ENCODE measurements at places on chromosomes 12 and 14.
A peak's percentile ranks its signal among the peaks of the same experiment; 100 is the strongest.

- DNase-seq: peak; percentile 57
Observed at GRCh38 chr12:124586756-124587155, 19.3 kb upstream of the NCOR2 start.

DNA sequence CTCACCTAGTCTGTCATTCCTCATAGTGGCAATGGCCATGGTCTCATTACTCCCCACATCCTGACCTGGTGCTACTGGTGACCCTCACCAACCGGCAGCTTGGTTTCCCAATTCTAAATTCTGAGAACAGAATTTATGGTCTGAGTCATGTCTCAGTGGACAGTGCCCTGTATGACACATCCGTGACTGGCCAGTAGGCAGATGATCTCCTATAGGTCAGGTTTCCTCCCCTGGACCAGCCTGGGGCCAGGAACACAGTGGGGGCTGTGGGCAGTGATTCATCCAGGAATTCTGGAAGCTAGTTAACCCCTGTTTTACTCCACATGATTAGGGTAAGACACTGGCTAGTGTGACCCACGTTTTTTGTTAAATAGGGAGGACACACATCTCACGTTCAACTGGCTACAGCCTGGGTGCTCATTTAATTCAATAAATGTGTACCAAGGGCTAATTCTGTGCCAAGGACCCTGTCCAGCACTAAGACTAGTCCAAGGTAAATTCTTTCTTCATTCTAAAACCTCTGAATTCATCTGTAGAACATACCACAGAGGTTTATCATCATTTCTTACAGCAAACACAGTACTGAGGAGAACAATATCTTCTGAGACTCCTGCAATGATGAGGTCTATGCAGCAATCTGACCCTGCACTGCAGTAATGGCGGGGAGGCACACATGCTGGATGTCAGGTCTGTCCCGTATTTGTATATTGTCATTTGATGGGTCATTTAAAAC is 249.6 kb upstream of the TBX3 start:
- no peak for DNase-seq

DNA sequence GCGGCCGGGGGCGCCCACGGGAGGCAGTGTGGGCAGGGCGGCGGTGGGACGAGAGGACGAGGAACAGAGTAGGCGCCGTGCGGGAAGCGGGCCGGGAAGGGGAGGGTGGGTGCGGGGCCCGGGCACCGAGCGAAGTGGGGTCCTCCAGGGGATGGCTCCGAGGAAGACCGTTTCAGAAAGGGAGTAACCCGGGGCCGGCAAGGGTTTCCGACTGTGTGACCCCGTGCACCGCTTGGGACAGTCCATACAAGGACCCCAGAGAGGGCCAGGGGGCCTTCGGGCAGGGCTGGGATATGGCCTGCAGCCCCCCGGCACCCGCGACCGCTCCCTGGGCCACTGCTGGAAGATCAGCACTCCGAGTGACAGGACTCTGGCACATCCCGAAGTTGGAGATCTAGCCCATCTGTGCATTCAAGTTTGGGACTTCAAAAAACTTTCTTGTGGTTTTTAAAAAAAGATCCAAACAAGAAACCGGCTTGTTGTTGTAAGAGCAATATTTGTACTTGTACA is 448 bp downstream of the TSPAN9 start:
- no peak for DNase-seq

- no peak for DNase-seq
Observed at GRCh38 chr12:104219361-104219892, 3.8 kb downstream of the TXNRD1 start.

GRCh38 chr12:59636945-59637691 is 41.3 kb downstream of the SLC16A7 start:
- DNase-seq: no peak

GRCh38 chr14:96181186-96182056 is 23.2 kb upstream of the BDKRB2 start:
- no peak for DNase-seq

GRCh38 chr12:127388985-127389384 is 878.0 kb upstream of the TMEM132C start:
- DNase-seq: no peak

DNA sequence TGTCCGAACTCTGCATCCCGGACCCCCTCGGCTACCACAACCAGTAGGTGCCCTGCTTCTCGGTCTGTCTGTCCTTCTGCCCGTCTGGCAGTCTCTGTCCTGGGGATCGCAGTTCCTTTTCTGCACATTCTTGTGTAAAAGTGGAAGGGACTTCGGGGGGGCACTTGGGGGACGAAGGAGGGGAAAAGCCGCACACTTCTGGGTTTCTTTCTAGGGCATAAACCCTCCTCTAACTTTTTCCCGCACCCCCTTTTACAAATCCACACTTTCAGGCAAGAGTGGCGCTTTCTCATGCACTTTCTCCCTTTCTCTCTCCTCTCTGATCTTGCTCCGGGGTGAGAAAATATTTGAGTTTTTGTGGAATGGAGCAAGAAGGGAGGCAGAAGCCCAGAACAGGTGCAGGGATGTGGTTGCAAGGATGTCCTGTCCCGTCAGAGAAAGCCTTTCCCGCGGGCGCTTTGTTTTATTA is 506 bp downstream of the ESRRB start:
- DNase-seq: no peak

GRCh38 chr14:51328064-51328771 is 88.2 kb downstream of the TMX1 start:
- DNase-seq: peak; percentile 49

- no peak for DNase-seq
Observed at GRCh38 chr12:77352946-77353345, 287.6 kb upstream of the E2F7 start.

- peak; percentile 77 for DNase-seq
Observed at GRCh38 chr12:128994856-128995255, 141.6 kb downstream of the GLT1D1 start.

- no peak for DNase-seq
Observed at GRCh38 chr14:102901633-102902032, 20.8 kb upstream of the AMN start.

- no peak for DNase-seq
Observed at GRCh38 chr14:105067140-105067968, 2.1 kb upstream of the GPR132 start.

DNA sequence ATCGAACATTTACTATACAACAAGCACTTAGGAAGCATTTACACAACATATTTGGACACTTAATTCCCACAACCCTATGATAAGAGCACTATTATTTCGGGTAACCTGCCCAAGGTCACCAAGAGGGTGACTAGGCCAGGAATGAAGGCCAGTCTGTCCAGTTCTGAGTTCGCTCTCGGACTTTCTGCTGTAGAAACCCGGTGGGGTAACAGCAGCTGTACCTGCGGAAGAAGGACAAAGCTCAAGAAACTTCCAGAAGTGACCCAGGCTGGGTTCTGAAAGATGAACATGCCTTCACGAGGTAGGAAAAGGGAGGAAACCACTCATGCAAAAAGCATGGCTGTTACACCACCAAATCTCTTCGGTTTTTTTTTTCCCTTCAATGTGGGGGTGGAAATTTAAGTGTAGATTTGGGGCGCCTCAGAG is 10.8 kb downstream of the PLA2G1B start:
- no peak for DNase-seq

- no peak for DNase-seq
Observed at GRCh38 chr14:51806026-51807023, 54.1 kb upstream of the GNG2 start.

DNA sequence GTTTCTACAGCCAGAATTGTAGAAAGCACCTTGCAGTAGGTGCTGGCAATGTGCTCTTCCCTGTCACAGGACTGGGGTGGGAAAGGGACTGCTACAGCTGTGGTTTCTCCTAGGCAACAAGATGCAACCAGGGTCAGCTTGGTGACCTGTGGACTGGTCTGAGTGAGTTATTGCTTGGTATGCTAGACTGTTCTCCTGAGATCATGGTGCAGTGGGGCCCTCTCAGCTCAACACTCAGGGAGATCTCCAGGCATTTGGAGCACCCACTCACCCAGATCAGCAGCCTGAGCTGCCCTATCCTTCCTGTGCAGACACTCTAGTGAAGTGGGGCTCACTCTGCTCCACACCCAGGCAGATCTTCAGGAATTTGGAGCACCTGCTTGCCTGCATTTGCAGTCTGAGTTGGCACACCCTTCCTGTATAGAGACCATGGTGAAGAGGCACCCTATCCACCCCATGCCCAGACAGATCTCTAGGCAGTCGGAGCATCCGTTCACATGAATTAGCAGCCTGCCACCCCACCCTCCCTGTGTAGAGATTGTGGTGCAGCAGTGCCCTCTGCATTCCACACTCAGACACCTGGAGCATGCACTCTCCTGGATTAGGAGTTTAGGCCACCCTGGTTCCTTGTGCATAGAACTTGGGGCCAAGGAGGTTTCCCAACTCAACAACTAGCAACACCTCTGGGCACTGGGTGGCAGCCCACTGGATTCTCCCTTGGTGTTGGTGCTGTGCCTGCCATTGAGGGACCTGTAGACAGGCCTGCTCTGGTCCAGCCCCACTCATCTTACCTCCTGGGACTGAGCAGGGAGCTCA is 3.8 kb upstream of the FAM186B start:
- no peak for DNase-seq

- DNase-seq: no peak
Observed at GRCh38 chr14:99626041-99626648, 18.8 kb upstream of the HHIPL1 start.

- no peak for DNase-seq
Observed at GRCh38 chr12:3713947-3714346, 39.0 kb downstream of the CRACR2A start.

DNA sequence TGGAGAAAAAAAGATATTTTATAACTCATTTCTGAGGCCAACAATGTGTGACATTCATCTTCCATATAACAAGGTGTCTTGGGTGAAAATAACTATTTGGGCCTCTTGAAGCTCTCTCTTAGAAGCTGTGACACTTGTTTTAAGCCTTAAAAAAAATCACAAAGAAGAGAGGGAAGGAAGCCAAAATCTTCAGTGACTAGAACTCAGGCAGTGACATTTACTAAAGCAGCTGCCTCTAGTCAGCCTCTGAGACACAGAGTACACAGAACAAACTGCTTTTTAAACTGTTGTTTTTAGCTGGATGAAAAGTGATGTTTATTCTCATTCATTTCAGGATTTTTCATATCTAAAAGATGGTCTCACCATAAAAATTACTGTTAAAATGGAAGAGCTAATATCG is 793.6 kb downstream of the GALC start:
- no peak for DNase-seq

DNA sequence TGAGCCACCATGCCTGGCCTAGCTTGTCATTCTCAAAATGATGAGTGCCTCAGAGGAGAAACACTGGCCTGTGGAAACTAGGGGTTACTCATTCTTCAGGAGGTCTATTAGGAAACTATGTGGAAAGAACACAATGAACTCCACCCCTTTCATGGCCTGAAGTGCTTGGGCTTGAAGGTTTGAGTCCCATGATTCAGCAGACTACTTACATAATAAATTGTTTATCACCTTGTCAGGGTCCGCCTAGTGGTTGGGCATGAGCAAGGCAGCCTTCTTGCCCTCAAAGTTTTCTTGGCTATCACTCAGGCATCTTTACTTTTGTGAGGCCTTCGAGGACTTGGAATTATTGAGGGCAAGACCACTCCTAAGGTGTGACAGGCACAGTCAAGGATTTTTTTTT is 251.2 kb downstream of the ACSS3 start:
- no peak for DNase-seq

- no peak for DNase-seq
Observed at GRCh38 chr12:32281098-32281497, 118.3 kb upstream of the FGD4 start.

DNA sequence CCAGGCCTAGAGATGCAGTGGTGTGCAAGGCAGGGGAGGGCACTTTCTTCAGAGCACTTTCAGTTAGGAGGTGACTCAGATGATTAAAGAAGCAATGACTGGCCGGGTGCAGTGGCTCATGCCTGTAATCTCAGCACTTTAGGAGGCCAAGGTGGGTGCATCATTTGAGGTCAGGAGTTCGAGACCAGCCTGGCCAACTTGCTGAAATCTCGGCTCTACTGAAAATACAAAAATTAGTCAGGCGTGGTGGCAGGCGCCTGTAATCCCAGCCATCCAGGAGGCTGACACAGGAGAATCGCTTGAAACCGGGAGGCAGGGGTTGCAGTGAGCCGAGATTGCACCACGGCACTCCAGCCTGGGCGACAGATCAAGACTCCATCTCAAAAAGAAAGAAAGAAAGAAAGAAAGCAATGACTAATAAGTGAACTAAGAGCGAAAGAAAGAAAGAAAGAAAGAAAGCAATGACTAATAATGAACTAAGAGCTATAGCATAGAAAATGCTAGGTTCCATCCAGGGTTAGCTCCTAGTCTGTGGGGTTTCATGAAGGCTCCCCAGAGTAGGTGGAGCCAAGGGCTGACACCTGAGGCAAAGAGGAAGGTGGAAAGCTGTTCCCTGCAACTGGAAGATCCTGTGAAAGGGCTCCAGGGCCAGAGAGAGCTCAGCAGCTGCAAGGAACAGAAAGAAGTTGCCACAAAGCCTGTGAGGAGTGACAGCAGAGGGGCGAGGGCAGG is 334.5 kb downstream of the CACNA1C start:
- no peak for DNase-seq

GRCh38 chr12:32997471-32997870 is 100.9 kb upstream of the PKP2 start:
- DNase-seq: peak; percentile 13

DNA sequence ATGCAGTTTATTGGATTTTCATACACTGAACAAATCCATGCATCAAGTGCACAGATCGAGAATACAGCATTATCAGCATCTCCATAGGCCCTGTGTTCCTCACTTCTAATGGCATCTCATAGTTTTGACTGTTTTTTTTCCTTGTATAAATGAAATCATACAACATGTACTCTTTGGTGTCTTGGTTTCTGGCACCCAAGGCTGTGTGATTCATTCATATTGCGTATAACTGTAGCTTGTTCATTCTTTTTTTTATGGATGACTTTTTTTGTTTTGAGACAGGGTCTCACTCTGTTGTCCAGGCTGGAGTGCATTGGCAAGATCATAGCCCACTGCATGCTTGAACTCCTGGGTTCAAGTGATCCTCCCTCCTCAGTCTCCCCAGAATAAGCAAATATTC is 14.3 kb downstream of the RASSF8 start:
- DNase-seq: no peak

- DNase-seq: no peak
Observed at GRCh38 chr12:131872154-131873051, 22.0 kb upstream of the ULK1 start.

DNA sequence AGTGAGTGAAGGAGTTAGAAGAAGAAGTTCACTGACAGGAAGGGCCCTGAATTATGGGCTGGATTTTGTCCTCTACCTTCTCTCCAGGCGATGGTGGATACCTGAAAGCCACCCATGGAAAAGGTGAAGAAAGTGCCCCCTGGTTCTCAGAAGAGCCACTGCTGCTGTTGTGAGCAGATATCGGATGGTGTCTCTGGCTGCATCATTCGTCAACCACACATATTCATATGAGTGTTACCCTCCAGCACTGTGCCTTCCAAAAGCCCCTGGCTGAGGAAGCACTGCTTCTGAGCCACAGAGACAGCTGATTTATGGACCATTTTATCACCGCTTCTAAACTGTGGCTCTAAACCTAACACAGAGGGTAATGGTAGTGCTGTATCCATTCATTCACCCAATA is 2.0 kb upstream of the ACTN1 start:
- no peak for DNase-seq

Data from NCI-H1092 treated with DMSO at 0.1 percent for 48 hours (cell line).